GM23248 (cell line): ENCODE measurements at places on chromosomes 3 and 15. TPM values are rescaled to one million over a fixed set of nuclear protein-coding genes. Genes with fewer than 3 reads are reported as not detected.

The ADIPOQ gene
- not detected in 2 replicates for polyA plus RNA-seq

The TEX55 gene
- not detected in 2 replicates for polyA plus RNA-seq

The SLC35G2 gene
- polyA plus RNA-seq, result 10.8 and 12.5 TPM in 2 replicates

The PLD1 gene
- polyA plus RNA-seq, result 3.0 and 3.6 TPM in 2 replicates

The DUOXA1 gene
- 0.48 and 0.61 TPM in 2 replicates for polyA plus RNA-seq

The LTK gene
- polyA plus RNA-seq, result not detected in 2 replicates

The GALNT15 gene
- polyA plus RNA-seq, result 9.9 and 10.7 TPM in 2 replicates

The CACNA2D3 gene
- polyA plus RNA-seq, result 0.30 and 0.39 TPM in 2 replicates

The SLC28A2 gene
- not detected in 2 replicates for polyA plus RNA-seq

The GPR87 gene
- not detected in 2 replicates for polyA plus RNA-seq

The CASR gene
- not detected in 2 replicates for polyA plus RNA-seq

The CYP8B1 gene
- not detected in 2 replicates for polyA plus RNA-seq

The LEKR1 gene
- 0.43 and 1.3 TPM in 2 replicates for polyA plus RNA-seq

The CKMT1A gene
- not detected in 2 replicates for polyA plus RNA-seq

The DZIP3 gene
- polyA plus RNA-seq, result 5.0 and 5.4 TPM in 2 replicates

The GRK7 gene
- polyA plus RNA-seq, result 0.08 TPM in 1 of 2 replicates, not detected in the other

DNA sequence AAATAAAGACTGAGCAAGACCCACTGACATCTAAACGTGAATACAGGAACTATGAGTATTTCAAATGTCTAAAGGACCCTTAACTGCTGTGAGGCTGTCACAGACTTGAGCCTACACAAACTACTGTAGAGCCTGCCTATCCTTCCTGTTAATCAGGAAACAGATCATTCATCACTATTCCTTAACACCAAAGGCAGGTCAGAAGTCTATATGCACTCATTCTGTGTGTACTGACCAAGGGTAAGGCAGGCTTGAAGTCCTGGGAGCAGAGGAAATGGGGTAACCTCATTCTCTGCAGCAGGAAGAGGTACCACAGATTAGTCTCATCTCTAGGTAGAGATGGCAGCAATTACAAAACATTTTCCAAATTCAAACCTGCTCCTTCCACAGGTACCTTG lies 30.7 kb downstream of the NPTN start:
- DNase-seq, result no peak

GRCh38 chr3:73552700-73553099 lies 72.0 kb downstream of the PDZRN3 start:
- peak; percentile 68 for DNase-seq

DNA sequence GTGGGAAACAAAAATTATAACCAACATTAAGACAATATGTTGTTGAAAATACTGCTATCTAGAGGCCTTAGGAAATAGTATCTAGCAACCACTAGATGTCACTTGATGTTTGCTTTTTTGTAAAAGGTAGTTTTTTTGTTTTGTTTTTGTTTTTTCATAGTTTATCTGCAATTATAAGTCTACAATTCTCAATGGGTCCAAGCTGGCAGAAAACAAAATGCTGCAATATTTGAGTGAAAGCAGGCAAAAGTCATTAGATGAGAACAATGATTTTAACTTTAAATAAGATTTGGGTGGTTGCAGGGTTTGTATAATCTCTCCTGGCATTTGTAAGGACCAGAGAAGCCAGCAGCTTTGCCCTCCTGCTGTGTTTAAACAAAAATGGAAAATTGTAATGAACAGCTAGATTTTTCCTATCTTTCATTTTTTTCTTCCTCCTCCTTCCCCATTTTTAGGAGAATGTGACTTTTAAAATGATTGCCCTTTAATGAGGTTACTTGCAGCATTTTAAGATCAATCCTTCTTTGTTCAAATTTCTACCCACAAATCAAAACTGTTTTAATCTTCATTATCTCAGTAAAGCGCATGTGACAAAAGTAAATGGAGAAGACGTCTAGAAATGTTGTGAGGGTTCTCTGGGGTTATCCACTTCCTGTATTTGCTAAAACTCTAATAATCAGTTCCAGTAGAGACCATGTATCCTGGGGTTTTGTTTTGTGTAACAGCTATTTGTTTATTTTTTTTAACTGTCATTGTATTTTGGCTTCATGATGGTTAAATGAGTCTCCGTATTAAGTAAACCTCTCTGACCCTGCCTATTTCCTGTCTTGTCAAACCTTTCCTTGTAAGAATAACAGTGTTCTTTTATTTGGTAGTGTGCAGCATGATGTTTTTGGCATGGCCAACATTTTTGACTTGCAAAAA lies 27.3 kb downstream of the DUT start:
- DNase-seq, result peak; percentile 74

DNA sequence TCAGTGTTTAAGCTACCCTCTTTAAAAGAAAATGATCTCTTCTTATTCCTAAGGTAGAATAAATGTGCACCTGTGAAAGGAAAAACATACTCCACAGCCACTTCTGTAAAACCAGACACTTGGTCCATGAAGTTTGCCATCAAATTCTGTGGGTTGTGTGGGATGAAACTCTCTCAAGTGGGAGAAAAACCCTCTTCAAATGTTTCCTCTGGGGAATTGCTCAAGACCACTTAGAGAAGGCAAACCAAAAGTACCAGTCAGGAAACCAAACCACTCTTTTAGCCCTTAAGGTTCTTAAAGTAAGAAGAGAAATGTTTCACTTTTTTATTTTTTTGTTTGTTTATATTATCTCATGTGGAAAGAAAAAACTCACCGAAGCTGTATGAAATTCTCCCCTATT lies 1.2 kb downstream of the COL8A1 start:
- peak; percentile 48 for DNase-seq

GRCh38 chr3:171315919-171316318 lies 144.3 kb downstream of the TNIK start:
- no peak for DNase-seq

DNA sequence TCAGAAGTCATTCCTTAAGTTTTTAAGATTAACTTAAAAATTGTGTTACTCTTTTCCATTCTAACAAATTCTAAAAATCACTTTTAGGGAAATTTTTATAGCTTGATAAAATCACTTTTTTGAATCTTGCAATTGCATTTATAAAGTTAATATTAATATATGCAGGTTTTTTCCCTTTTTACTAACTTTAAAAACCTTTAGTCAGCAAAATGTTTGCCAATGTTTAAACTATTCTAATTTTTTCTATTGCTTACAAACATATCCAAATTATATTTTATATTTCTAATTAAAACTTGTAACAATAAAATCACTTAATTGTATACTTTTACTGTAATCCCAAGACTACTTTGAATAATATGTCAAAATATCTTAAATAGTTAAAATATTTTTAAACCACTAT lies 839.4 kb downstream of the TBL1XR1 start:
- DNase-seq, result no peak

DNA sequence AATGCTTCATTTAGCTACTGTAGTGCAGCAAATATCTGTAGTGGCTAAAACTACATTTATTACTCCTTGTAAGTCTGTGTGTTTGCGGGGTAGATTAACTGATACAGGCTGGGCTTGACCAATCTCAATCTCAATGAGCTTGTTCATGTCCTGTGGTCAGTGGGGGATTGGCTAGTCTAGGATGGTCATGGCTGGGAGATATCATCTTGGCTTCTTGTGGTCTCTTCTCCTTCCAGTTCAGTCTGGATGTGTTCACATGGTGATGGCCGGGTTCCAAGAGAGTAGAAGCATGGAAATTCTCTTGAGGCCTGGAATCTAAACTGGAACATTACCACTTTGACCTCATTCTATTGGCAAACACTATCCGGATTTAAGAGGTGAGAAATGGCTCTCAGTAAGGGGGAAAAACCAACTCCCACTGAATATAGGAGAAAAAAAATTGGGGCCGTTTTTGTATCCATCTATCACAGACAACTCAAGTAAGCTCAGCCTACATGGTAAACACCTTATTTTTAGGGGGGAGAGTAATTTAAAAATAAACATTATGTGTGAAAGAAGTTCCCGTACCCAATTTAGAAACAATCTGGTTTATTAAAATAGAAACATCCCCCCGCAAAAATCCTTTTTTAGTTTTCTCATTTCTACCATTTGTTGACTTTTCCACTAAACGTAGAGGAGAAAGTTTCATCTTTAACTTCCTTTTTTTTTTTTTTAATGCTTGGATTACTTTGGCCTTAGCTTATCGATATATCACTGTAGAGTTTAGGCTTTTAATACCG lies 284.9 kb upstream of the TBC1D5 start:
- peak; percentile 4 for DNase-seq

GRCh38 chr15:85336880-85337279 lies 43.5 kb upstream of the AKAP13 start:
- no peak for DNase-seq

GRCh38 chr3:50154840-50155490 lies at the start of gene SEMA3F:
TSS of gene SEMA3F (plus strand) at chr3:50155324. CDS start at chr3:50159623, 4,299 bp downstream.
- peak; percentile 85 for DNase-seq

DNA sequence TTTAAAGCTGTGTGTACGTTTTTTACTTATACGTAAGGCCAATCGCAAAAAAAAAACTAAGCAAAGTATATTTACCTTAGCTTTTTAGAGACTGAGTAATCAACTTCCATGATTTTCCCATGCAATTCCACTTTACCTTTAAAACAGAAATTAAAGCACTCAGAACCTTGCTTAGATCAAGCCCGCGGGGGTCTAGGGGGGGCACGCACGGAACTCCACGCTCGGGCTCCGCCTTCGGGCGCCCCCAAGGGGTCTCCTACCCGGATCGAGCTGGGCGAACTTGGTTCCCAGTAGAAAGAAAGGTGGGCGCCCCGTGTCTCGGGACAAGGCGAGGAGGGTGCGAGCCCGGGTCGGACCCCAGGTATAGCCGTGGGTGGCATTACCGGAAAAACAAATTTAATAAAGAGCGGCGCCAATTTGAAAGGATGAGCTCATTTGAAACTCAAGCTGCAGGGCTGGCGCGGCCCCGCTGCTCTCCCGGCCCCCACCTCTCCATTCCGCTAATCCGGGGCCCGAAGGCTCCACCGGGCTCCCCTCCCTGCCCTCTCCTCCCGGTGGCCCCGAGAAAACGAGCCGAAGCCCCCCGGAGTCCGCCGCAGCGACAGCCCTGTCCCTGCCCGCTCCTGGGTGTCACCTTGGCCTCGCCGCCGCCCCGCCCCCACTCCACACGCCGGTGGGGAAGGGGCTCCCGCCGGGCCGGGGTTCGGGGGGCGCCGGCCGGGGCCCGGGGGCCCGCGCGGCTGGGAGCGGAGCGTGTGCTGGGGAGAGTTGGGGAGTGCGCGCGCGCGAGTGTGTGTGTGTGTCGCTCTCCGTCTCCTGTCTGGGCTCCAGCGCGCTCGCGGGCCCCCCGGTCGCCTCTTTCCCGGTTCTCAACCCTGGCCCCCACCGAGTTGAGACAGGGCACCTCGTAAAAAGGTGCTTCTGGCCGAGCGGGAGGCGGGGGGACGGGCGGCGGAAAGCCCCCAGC lies 1.5 kb downstream of the IGF2BP2 start:
- peak; percentile 75 for DNase-seq

DNA sequence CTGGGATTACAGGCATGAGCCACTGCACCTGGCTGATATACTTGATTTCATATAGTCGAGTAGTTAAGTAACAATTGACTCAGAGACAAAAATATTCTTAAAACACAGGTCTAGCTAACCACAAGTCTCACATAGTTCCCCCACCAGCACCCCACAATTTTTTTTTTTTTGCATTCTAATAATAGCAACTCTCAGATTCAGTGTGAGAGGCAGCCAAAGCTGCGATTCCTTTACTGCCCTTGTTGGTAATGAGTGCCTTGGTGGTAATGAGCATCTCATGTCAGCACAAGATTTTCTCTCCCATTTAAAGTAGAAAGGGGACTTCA lies 72.5 kb downstream of the WWTR1 start:
- no peak for DNase-seq

- no peak for DNase-seq
These were observed 265.3 kb downstream of the CD47 start for GRCh38 chr3:107825556-107825955.

- no peak for DNase-seq
These were observed 56.2 kb downstream of the LINGO1 start for GRCh38 chr15:77576538-77576937.

GRCh38 chr15:55383687-55384086 lies 24.5 kb downstream of the CCPG1 start:
- no peak for DNase-seq

DNA sequence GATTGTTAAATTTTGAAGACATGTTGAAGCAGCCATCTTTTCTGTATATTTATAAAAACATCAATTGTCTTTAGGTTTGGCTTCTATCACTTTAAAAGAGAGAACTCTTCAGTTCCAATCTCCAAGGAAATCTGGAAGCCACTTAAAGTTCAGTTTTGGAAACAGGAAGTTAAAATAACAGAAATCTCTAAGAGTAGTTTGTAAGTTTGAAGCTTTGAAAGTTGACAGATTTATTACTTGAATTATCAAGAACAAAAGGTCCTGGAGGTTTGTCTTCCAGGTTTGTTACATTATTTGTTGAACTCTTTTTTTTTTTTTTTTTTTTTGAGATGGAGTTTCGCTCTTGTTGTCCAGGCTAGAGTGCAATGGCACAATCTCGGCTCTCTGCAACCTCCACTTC lies 30.0 kb downstream of the RNF111 start:
- DNase-seq, result no peak

- DNase-seq, result peak; percentile 47
These were observed 60.2 kb downstream of the MAP3K13 start for GRCh38 chr3:185423178-185423577.

- peak; percentile 95 for DNase-seq
These were observed 924 bp upstream of the SIN3A start for GRCh38 chr15:75452364-75452864.

GRCh38 chr3:17329927-17330326 lies 412.5 kb downstream of the TBC1D5 start:
- DNase-seq, result no peak

DNA sequence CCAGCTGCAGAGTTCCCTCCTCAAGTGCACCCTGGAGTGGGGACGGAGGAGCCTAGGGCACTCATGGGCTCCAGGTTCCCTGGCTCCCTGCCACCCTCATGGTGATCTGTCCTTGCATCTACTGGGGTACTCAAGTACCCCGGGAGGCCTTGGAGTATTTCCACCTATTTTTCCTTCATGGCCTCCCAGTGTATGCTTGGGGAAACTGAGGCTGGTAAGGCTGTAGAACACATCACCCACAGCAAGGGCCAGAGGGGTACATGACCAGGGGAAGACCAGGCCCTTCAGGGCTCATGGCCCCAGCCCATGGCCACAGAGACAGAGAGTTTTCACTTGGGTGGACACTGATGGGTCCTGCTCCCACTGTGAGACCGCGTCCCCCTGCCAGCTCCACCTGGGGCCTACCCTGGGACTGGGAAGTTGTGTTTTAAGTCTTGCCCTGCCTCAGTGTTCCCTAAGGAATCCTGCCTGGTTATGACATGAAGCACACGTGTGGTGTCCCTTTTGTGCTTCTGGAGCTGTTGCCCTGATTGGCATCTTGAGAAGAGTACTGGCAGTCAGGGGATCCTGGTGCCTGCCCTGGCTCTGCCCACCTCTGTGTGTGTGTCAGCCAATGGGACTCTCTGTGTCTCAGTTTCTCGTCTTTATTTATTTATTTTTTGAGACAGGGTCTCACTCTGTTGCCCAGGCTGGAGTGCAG lies 132.8 kb downstream of the TJP1 start:
- DNase-seq, result no peak

DNA sequence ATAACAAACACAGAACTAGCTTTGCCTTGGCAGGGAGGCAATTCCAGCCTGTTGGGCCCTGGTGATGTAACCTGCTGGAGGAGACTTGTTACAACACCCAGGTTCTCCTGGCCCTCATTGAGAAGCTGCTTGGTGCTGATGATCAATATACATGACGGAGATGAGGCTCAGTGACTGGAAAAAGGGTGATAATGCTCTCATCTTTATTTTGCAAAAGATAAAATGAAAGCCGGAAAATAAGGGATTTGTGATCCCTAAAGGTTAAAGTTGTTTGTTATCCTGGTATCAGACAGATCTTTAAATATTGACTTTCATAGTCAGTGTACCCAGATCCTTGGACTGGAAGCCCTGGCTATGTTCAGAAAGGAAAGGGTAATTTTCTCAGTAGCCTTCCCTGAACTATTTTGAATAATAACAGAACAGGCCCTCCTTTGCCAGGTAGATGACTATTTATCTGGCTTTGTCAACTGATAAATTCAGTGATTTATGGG lies 118.9 kb upstream of the MEIS2 start:
- DNase-seq, result no peak
